ENCODE measurements at places on chromosomes 1 and 21.
A peak's percentile ranks its signal among the peaks of the same experiment; 100 is the strongest.

- DNase-seq = no peak
These were observed 554.2 kb downstream of the NUF2 start for GRCh38 chr1:163875927-163876320.

- no peak for DNase-seq
These were observed 14.6 kb downstream of the RIPK4 start for GRCh38 chr21:41752231-41752681.

GRCh38 chr1:160219062-160219929, 14.1 kb downstream of the PEA15 start:
- DNase-seq = no peak

GRCh38 chr1:211543025-211543424, 35.9 kb downstream of the SLC30A1 start:
- DNase-seq = no peak

GRCh38 chr21:35537604-35538003, 488.5 kb upstream of the RUNX1 start:
- DNase-seq = no peak

GRCh38 chr1:204746838-204747442, 61.4 kb upstream of the LRRN2 start:
- DNase-seq = peak; percentile 48

DNA sequence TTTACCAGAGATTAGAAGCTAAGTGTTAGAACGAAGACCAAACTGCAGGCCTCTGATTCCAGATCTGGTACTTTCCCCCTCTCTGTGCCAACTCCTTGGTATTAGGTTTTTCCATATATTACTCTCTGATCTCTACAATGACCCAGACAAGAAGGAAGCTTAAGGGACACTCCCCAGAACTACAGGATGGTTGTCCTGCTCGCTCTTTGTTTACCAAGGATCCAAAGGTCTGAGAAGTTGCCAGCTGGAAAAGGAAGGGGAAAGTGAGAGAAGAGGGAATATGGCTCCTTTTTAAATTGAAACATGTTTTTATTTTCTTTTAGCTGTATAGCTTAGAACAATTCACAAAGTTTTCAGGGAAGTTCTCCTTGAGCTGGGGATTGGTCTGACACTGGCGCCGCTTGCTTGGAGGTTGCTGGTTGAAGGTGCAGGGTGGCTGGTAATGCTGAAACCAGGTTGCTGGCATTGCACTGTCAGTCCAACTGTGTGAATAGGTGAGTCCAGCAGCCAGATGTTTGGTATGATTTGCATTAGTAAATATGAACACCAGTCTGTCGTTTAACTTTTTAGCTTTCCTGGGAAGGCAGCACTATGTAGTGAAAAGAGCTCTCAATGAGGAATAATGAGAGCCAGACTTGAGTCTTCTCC, 89.3 kb downstream of the NOS1AP start:
- DNase-seq = no peak
